Mesothelial cell of epicardium (in vitro differentiated cells): ENCODE measurements at places on chromosomes 3 and 15. TPM values are rescaled to one million over a fixed set of nuclear protein-coding genes. Genes with fewer than 3 reads are reported as not detected.

GRCh38 chr3:11810276-11810675, 36.4 kb downstream of the TAMM41 start:
- no peaks in the 10 kb centered on the region for H3K4me1 ChIP-seq
- no peaks in the 10 kb centered on the region for H3K27me3 ChIP-seq
- H3K27ac ChIP-seq, result no peak overlapping the region
- H3K4me3 ChIP-seq, result no peak overlapping the region
- peaks cover 39% of the 10 kb centered on the region for H3K36me3 ChIP-seq

GRCh38 chr3:128439226-128439625, 27.5 kb downstream of the DNAJB8 start:
- no peak for DNase-seq
- H3K36me3 ChIP-seq, result no peaks in the 10 kb centered on the region
- peaks cover 13% of the 10 kb centered on the region for H3K4me1 ChIP-seq
- no peak overlapping the region for H3K4me3 ChIP-seq
- H3K27ac ChIP-seq, result no peak overlapping the region

GPR160 gene
- 0.44 to 1.0 TPM (median 0.45 TPM) in 3 replicates for total RNA-seq

ACAN gene
- total RNA-seq, result 0.07 to 0.13 TPM (median 0.09 TPM) in 3 replicates

DNA sequence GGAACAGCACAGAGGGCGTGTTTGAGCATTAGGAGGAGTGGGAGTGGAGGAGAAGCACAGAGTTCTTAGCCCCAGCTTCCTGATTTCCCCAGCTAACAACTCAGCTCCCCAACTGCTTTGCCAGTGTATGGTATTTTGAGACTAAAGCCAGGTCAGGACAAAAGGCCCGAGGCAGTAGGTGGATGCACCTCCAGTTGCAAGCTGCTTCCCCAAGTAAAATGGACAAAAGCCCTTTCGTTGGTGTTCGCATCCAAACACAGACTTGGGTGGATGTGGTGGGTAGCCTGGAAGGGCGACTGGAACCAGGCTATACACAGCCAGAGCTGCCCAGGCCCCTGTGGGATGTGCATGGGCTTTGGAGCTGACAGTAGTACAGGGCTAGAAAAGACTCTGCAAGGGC, 12.3 kb upstream of the EHD4 start:
- no peak for DNase-seq
- H3K27me3 ChIP-seq, result peaks cover 12% of the 10 kb centered on the region
- H3K27ac ChIP-seq, result no peak overlapping the region
- no peak overlapping the region for H3K4me3 ChIP-seq

GRCh38 chr3:64290161-64290560, 64.9 kb upstream of the PRICKLE2 start:
- no peak for DNase-seq
- H3K4me1 ChIP-seq, result peaks cover 2% of the 10 kb centered on the region
- H3K27ac ChIP-seq, result no peak overlapping the region
- no peaks in the 10 kb centered on the region for H3K36me3 ChIP-seq
- no peak overlapping the region for H3K4me3 ChIP-seq

DNA sequence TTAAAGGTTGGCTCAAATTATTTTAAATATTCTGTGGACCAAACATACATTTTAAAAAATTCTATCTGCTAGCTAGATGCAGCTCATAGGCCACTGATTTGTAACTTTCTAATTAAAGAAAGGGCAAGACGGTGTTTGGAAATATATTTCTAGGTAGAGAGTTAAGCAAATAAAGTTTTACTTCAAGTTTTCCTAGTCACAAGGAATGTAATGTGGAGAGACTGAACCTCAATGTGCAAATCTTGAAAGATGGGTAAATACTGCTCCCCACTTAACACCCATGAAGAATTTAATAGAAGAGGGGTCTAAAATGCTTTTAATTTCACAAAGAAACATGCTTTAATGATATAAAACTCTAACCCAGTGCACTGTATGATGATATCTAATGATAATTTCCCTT, 175.2 kb downstream of the TIGIT start:
- H3K27ac ChIP-seq, result no peak overlapping the region
- H3K4me1 ChIP-seq, result no peaks in the 10 kb centered on the region
- no peaks in the 10 kb centered on the region for H3K36me3 ChIP-seq
- H3K27me3 ChIP-seq, result no peaks in the 10 kb centered on the region
- no peak for DNase-seq

DNA sequence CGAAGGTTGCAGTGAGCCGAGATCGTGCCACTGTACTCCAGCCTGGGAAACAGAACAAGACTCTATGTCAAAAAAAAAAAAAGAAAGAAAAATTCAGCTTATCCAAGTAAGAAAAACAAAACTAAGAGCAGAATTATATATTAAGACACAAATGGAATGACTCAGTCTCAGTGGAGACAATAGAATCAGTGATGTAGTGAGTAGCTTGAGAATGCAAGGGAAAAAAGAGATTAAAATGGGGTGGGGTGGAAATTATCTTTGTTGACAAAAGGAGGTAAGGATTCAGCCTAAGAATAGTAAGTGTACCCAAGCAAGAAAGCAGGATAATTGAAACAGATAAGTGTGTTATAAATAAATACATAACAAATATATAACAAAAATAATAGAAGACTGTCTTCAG, 70.7 kb downstream of the BLM start:
- no peak overlapping the region for H3K4me3 ChIP-seq
- no peak for DNase-seq
- H3K36me3 ChIP-seq, result peaks cover 8% of the 10 kb centered on the region
- peaks cover 14% of the 10 kb centered on the region for H3K4me1 ChIP-seq

TEX55 gene
- not detected in 3 replicates for total RNA-seq

SI gene
- not detected in 3 replicates for total RNA-seq

DNA sequence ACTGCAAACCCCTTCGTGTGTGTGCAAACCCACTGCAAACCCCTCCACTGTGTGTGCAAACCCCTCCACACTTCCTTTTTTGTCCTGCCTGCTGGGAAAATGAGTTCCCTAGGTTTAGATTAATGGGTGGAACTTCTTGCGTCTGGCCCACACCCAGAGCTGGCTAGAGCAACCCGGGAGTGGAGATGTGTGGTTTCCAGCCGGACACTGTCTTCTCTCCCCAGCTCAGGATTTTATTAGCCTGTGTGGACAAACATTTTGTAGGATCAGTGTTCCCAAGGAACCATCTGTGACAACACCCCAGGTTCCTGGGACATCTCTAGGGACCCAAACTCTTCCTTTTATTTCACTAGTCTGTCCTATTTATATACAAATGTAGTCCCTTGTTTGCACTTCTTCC, 9.6 kb upstream of the LRRK1 start:
- H3K36me3 ChIP-seq, result no peaks in the 10 kb centered on the region
- no peaks in the 10 kb centered on the region for H3K4me1 ChIP-seq
- DNase-seq, result no peak
- peaks cover 20% of the 10 kb centered on the region for H3K27me3 ChIP-seq

KNG1 gene
- not detected in 3 replicates for total RNA-seq

WDR76 gene
- total RNA-seq, result 7.8 to 8.0 TPM (median 7.8 TPM) in 3 replicates

DNA sequence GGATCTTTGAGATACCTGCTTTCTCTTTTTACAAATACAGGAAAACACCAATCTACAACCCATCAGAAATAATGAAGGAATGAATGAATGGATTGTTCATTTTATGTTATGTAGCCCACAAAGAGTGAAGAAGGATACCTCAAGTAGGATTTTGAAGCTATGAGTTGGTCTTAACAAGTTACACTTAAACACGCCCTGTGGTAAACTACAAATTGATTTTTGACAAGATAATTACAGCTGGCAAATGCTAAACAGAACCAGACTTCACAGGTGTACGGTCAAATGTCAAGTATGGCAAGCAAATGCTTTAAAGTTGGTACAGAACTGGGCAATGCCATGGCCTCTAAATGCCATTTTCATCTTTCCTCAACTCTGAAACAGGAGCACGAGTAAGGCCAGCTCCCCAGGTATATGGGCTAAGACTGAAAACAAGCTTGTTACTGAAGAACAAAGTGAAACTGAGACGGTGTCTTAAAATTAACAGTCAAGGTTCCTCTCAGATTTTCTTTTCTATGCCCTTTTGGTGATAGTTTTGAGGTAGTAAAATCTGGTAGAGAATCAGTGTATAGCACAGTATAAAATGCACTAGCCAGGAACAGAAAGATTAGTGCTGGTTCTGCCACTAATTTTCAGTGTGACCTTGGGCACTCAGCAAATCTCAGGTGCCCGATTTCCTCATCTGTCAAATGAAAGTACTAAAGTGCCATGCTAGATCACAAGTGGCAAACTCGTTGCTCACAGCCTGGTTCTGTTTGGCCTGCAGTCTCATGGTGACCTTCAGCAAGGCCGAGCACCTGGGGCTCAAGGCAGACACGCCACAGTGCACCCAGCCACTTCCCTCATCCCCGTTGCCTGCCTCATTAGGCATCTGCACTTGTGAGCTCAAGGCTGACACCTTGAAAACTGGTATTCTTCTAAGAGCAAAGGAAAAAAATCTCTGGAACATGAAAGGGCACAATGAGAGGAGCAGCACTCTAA, 9.5 kb downstream of the RUVBL1 start:
- no peak for DNase-seq
- peaks cover 11% of the 10 kb centered on the region for H3K4me1 ChIP-seq
- no peak overlapping the region for H3K27ac ChIP-seq
- H3K27me3 ChIP-seq, result no peaks in the 10 kb centered on the region

- peaks cover 19% of the 10 kb centered on the region for H3K36me3 ChIP-seq
- peak overlapping the region; percentile 52 for H3K27ac ChIP-seq
- H3K4me3 ChIP-seq, result no peak overlapping the region
- no peaks in the 10 kb centered on the region for H3K27me3 ChIP-seq
- DNase-seq, result no peak
- H3K4me1 ChIP-seq, result peaks cover 7% of the 10 kb centered on the region
Observed at GRCh38 chr15:65156692-65157091, 23.1 kb upstream of the PDCD7 start.

GRCh38 chr3:174099724-174100123, 702.2 kb downstream of the NLGN1 start:
- H3K27me3 ChIP-seq, result no peaks in the 10 kb centered on the region
- peaks cover 16% of the 10 kb centered on the region for H3K4me1 ChIP-seq
- DNase-seq, result no peak
- no peaks in the 10 kb centered on the region for H3K36me3 ChIP-seq

GRCh38 chr15:88716543-88717381, 77.9 kb downstream of the ISG20 start:
- H3K4me1 ChIP-seq, result no peaks in the 10 kb centered on the region
- H3K27ac ChIP-seq, result no peak overlapping the region

- H3K36me3 ChIP-seq, result peaks cover 3% of the 10 kb centered on the region
- H3K4me3 ChIP-seq, result no peak overlapping the region
- no peak for DNase-seq
- H3K27ac ChIP-seq, result peak overlapping the region; percentile 90
- H3K4me1 ChIP-seq, result peaks cover 34% of the 10 kb centered on the region
Observed at GRCh38 chr3:78258798-78259197, 1218.9 kb downstream of the ROBO2 start.
